ENCODE measurements at places on chromosomes 3 and 15.

- DNase-seq, result no peak
These were observed 31.6 kb downstream of the PRKCD start for GRCh38 chr3:53192608-53193007.

GRCh38 chr3:44762170-44762677 is 630 bp downstream of the KIF15 start:
- DNase-seq, result no peak

- no peak for DNase-seq
These were observed 474 bp downstream of the ATP2C1 start for GRCh38 chr3:130894130-130894985.

DNA sequence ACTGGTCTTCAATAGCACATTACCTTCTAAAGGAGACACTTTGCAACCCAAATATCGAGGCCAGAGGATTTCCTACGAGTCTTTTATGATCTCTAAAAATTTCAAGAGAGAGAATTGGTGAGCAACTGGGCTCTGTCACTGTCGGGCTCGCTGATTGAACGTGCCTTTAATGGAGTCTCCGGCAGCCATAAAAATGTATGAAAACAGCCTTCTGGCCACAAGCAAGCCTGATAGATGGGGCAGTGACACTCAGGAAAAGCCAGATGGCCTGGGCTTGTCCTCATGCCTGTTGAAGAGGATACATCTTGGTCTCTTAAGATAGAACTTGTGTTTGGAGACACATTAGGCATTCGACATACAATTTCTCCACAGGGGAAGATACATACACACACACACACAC is 419.5 kb upstream of the PROK2 start:
- no peak for DNase-seq

GRCh38 chr15:66178531-66178910 is 75.0 kb downstream of the MEGF11 start:
- DNase-seq, result no peak

DNA sequence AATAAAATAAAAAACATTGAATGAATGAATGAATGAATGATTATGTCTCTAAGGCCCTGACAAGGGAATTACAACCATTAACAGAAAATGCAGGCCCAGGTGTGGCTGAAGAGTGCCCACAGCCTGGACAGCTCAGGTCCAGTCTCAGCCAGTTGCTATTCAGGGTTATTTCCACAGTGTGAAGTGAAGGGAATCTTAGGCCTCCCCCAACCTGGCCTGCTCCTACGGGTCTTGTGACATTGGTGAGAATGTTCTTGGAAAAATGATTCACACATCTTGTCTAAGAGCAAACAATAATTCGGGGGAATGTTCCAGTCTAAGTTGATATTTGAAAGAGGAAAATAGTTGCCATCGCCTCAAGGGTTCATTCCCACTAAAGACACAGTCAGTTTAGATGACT is 37.0 kb downstream of the MINDY4B start:
- DNase-seq, result no peak

DNA sequence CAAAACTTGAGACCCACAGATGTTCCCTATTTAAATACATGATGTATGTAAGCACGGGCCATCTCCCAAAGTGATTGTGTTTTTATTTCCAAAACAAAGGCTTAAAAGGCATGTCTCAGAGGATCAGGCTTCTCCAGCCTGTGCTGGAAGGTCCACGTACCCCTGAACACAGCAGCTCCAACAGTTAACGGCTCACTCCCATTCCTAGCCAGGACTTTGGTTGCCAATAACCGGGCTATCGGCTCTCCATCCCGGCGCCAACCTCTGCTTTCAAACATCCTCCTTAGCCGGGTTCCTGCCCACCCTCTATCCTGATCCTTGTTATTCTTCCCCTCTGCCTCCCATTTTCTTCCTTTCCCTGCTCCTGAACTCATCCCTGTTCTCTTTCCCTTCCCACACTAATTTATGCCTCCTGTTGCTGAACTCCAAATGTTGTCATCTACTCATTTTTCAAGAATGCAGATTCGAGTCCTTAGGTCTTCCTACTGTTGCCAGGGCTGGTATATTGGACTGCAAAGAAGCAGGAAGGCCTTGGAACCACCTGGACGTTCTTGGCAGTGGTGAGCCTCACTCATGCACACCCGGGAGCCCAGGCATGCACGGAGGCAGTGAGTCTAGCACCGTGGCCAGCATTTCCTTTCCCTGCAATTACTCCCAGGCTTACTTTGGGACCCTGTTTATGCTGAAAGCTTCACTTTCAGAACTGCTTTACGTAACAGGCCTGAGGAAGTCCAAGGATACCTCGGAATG is 128.4 kb upstream of the RAD18 start:
- DNase-seq, result no peak

DNA sequence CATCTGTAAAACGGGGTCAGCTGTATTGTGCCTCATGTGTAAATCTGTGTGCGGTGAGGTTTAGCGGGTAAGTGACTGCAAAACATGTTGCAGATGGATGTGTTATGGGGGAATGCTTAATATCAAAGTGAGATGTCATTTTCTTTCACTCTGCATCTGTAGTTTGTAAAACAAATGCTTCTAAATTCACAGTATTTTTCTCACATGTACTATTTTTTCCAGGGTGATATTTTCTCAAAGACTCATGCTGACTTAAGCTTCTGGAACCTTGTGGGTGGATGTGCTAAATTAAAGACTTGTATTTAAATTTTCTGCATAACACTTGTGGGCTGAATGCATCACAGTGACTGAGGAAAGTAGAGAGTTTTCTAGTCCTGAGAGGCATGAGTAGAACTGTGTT is 115.2 kb upstream of the TP63 start:
- no peak for DNase-seq

GRCh38 chr3:7397097-7397496 is 536.2 kb downstream of the GRM7 start:
- no peak for DNase-seq

DNA sequence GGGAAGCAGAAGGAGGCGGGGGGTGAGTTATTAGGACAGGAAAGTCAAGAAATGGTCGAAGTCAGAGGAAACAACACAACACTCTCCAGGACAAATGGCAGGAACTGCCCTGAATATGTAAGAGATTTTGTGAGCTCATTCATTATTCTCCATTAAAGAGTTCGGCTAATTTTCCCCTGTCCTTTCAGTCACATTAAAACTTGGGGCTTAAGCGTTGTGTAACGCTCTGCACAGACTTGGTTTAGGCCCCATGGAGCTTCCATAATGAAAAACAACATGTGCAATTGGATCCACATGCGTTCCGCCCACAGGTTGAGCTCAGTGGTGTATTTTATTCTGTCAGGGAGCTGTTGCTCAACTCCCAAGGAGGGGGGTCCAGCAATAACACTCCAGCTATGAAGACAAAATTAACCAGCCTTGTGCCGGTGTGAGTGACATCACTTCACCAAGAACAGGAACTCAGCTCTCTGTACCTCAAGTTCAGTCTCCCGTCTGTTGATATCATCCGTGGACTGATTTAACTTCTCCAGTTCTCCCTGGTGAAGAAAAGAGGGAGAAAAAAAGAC is 2.3 kb downstream of the SH3BP5 start:
- DNase-seq, result peak; percentile 94

DNA sequence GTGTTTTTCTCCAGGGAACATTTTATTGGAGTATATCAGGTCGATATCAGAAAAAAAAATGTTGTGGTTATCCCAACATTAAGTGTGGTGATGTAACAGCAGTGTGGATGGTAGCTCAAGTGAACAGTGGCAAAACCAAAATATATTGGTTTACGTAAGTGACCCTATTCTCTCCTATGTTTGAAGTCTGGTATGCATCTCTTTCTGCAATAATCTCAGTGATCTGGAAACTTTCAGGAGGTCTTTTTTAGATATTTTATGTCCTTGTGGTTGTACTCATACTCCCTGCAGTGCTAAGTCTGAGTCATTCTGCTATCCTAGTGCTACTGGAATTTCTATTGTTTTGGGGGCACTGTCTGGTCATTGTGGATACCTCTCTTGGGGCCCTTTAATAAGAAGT is 137.9 kb downstream of the SNRPN start:
- DNase-seq, result no peak

GRCh38 chr3:80040067-80040466 is 272.3 kb upstream of the ROBO1 start:
- DNase-seq, result no peak

GRCh38 chr3:189981668-189982067 is 139.0 kb downstream of the P3H2 start:
- peak; percentile 78 for DNase-seq

GRCh38 chr3:66236281-66236680 is 15.5 kb downstream of the SLC25A26 start:
- DNase-seq, result no peak

DNA sequence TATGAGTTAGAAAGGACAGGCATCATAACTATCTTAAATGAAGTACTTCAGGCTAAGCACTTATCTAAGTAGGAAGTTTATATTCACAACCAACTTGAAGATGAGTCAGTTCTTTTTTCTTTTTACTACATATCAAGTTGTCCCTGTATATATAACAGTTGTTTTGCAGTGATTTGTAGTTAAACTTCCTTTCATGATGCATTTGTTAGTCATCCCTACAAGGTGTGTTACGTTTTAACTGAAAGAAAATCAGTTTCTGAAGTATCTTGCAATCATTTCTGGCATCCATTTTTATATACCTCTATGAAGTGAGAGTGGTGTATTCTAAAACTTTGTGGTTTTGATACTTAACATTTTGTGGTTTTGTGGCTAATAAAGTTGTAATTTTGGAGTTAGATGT is 46.1 kb downstream of the ZFAND6 start:
- DNase-seq, result peak; percentile 9

DNA sequence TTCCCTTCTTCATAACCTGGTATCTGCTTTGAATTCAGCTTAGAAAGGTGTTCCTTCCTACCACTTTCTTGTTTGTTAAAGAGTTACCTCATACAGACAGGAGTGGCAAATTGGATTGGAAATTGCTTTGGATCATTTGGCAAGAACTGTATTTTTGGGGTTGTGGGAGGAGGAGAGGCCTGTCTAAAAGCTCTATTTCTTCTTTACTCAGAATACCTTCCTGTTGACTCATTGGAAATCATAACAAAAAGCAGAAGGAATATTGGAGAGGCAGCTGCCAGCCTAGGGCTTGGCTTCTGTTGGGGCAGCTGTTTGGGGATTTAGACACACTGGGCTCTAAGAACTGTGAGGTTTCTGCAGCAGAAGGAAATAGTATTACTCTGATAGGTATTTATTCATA is 14.2 kb downstream of the IQGAP1 start:
- peak; percentile 73 for DNase-seq

- no peak for DNase-seq
These were observed 71.5 kb upstream of the LPP start for GRCh38 chr3:188082450-188082849.

DNA sequence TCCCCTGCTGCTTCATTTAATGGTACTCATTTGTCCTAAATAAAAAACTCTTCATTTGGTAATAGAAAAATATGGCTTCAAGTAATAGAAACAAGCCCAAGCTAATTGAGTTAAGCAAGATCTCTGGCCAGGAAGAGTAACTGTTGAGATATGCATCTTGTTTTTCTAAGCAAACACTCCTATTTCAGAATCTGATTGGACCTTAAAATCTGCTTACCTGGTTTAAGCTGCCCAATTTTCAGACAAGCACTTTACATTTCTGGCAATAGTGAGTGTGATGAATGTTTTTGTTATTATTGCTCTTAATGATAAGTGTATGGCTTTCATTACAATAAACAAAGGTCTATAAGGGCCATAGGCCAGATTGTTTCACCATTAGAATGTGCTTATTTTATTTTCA is 86.2 kb downstream of the CMSS1 start:
- no peak for DNase-seq

DNA sequence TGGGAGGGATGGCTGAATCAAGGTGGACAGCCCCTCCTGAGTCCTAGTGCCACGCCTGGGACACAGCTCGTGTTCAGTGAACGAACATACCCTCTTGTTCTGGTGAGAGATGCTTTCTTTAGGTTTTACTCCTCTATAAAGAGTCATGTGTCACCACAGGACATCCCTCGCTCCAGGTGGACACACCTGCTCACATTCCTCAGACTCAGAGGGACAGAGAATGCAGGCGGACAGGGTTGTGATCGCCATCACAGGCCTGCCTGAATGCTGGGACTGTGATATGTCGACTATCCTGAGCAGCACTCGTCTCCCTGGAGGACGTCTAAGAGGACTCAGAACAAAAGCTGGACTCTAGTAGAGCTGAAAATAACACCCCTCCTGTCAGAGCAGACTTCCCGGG is 96.4 kb upstream of the SNRPA1 start:
- DNase-seq, result no peak

DNA sequence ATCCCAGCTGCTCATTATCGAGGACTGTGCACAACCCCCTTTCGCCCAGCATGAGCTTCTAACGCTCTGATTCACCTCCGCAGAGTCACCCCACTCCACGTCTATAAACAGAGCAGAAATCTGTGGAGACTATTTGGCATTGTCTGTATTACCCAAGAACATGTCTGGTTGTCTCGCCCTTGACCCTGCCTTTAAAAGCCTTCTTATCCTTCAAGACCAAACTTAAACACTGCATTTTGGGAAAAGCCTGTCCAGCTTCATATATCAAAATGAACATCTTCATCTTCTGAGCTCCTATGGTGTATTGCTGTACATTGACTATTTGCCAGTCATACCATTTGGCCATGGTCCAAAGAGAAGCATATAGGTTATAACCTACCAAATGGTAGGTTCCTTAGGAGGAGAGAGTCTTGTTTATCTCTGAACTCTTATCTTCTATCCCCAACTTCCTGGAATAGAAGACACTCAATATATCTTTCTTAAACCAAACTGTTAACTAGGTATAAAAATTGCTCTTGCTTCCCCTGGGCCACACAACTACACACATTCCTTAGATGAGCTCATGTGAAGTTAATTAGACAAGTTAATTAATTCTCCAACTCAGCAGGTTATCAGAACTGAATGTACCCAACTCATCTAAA is 90.1 kb downstream of the FBN1 start:
- DNase-seq, result peak; percentile 58

DNA sequence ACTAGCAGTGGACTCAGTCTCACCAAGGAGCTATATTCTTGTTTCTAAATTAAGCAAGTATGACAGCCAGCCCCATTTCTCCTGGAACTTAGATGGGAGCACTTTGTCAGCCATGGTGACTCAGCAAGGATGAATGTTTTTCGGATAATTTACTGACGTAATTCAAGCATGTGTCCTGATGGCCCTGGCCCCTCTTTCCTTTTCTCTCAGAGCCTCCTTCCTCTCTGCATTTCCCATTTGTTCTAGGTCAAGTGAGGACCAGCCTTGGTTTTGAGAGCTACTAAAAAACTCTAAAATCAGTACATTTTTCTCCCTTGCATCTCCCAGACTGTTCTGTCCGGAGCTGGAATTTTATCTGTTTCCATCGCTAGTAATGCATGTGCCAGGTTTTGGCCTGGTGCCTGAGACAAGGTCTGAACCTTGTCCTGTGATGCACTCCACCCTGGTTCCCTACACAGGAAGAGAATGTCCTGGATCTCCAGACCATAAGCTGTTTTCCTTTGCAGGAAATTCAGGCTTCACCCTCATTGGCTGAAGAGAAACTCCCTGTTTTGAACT is 256.6 kb upstream of the ROPN1 start:
- peak; percentile 73 for DNase-seq

GRCh38 chr3:50625231-50626182 is 8.6 kb downstream of the MAPKAPK3 start:
- DNase-seq, result no peak

DNA sequence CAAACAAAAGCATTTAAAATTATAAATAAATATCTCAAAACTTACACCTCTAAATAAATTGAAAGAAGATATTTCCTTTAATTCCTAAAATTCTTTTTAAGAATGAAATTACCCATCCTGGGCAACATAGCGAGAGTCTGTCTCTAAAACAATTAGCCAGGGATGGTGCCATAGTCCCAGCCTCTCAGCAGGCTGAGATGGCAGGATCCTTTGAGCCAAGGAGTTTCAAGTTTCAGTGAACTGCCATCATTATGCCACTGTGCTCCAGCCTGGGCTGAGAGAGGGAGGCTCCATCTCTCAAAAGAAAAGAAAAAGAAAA is 25.4 kb downstream of the AADAC start:
- no peak for DNase-seq

GRCh38 chr15:69451951-69452691 is 497 bp upstream of the RPLP1 start:
- no peak for DNase-seq

Measured in skeletal muscle cell (primary cell).